ENCODE measurements at places on chromosomes 11 and 22.

DNA sequence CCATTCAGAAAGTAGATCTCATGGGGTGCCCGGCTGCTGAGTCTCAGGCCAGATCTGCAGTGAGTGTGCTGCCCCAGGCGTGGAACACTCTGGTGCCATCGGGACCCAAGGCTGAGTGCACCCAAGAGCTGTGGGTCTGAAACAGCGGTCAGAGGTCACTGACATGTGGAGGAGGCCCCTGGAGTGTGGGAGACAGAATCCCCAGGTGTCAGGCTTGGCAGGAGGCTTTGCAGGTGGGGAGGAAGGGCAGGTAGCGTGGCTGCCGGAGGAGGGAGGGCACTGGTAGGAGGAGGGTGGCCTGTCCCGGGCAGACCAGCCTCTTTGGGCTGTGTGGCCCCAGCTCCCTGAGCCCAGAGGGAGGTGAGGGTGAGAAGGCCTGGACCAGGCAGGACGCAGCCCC lies 31.7 kb upstream of the KRTAP5-6 start:
- DNase-seq = no peak

DNA sequence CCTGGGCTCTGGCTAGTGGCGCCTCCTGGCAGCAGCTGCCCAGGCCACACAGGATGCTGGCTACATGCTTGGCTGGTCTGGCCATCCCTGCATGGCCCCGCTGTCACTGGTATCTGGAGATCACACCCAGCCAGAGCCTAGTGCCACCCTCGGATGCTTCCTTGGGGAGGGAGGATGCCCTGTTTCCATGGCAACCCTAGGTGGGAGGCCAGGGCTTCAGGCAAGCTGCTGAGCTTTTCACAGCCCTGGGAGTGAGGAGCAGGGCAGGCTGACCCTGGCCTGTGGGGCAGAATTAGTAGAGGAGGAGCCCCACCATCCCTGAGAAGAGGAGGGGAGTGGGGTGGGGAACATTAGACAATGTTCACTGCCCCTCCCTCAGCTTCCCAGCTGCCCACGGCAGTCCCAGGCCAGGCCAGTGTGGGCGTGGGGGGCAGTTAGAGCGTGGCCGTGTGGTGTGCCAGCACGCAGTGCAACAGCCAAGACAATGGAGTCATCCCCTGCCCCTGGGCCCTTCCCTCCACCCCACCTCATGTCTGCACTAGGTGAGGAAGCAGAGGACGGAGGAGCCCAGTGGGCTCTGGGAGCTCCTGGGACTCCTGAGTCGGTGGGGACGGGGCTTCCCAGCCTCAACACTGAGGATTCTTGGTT lies 50.4 kb downstream of the PARVB start:
- DNase-seq = no peak

DNA sequence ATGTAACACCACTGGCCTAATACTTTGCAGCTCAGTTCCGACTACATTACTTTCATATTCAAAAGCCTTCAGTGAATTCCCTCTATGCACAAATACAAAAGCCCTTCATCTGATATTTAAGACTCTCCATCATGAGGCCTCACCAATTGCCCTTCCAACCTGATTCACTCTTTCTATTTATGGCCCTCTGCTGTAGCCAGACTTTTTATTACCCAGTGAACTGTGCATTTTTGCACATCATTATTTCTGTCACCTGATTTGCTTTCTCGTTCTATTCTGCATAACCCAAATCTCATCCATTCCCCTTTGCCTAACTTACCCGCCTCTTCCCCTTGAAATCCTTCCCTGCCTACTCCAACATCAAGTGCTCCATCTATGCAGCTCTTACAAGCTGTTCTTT lies 78.3 kb downstream of the BBOX1 start:
- no peak for DNase-seq

DNA sequence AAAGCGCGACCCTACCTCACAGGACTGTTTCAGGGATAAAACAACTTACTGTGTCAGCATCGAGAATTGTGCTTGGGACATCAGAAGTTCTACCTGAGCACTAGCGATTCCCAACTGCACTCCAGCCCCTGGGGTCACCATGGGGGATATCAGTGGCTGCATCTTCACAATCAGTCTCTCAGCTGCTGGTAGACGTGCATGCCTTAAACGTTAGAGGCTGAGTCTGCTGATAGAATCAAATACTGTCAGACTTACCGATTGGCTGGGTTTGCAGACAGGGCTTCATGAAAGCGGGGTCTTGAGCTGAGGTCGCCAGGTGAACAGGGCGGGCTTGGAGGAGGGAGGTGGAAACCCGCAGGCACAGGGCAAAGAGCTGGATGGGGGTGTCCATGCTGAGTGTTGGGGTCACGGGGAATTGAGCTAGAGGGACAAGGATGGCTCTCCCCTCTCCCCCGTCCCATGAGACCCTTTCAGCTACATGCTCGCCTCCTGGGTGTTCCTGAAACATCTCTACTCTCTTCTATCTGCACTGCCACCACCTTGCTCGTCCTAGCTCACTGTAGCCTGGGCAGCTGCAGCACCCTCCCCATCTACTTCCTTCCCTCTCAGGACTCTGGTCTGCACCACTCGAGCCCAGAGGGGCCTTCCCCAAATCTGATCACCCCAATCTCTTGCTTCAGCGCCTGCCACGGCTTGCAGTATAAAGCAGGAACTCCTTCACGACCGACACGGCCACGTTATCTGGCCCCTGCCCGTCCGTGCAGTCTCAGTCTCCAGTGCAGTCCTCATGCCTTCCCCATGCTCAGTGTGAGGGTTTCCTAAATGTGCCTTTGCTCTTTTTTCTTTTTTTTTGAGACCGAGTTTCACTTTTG lies 43.5 kb downstream of the ST14 start:
- DNase-seq = no peak

GRCh38 chr22:39306456-39307361 lies 12.7 kb downstream of the RPL3 start:
- peak; percentile 44 for DNase-seq

All from iris pigment epithelial cell (primary cell).